ENCODE measurements at places on chromosomes 7 and 10.

DNA sequence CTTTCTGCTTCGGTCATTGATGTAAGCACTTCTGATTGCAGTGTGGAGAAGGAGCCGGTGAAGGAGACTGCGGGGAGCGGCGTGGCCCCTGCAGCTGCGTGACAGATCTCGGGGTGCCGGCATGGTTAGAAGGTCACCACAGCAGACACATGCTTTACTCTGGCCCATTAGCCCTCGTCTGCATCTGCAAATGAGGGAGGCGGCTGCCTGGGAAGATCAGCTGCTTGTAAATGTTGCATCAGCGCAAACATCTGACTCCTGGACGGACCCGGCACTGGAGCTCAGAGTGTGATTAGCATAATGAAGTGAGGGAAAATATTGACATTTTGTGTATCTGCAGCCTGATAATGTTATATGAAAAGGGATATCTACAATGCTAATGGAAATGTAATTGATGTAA, 30.5 kb upstream of the MNX1 start:
- no peak for DNase-seq
- H3K27me3 ChIP-seq, result peaks cover 2% of the 10 kb centered on the region
- no peaks in the 10 kb centered on the region for H3K36me3 ChIP-seq
- H3K27ac ChIP-seq, result no peak overlapping the region
- H3K4me1 ChIP-seq, result no peaks in the 10 kb centered on the region

DNA sequence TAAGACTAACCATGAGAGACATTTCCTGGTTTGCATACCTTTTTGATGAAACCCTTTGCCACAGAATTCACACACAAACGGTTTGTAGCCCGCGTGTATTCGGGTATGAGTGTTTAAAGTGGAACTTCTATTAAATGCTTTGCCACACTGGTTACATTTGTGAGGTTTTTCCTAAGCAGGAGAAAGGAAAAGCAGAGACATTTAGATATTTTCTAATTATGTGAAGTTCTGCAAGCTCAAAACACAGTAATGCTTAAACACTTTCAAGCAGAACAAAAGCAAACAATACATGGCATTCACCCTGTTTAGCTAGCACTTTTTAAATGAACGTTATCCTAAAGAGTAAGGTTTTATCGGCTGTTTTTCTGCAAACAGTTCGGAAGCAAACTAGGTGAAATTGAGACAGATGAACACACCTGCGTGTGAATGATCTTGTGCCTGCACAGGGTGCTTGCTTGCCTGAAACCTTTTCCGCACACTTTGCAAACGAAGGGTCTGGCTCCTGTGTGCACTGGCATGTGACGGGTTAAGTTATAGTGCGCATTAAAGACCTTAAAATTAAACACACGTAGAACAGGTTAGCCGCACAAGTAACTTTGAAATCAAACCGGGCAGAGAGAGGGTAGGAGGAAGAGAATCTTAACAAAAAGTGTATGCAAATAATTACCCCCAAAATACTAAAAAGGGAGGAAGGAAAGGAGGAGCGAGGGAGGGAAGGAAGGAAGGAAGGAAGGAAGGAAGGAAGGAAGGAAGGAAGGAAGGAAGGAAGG, 1.6 kb downstream of the FEZF1 start:
- no peaks in the 10 kb centered on the region for H3K36me3 ChIP-seq
- no peak for DNase-seq
- H3K4me3 ChIP-seq, result no peak overlapping the region
- peaks cover 20% of the 10 kb centered on the region for H3K27me3 ChIP-seq

- DNase-seq, result no peak
- peaks cover 29% of the 10 kb centered on the region for H3K4me1 ChIP-seq
- no peaks in the 10 kb centered on the region for H3K27me3 ChIP-seq
- H3K36me3 ChIP-seq, result no peaks in the 10 kb centered on the region
These were observed 7.7 kb downstream of the RHEB start for GRCh38 chr7:151511946-151512345.

GRCh38 chr7:147563669-147564068, 1026.9 kb upstream of the C7orf33 start:
- no peak for DNase-seq
- H3K36me3 ChIP-seq, result no peaks in the 10 kb centered on the region
- H3K27ac ChIP-seq, result no peak overlapping the region
- H3K27me3 ChIP-seq, result no peaks in the 10 kb centered on the region
- H3K4me3 ChIP-seq, result no peak overlapping the region

DNA sequence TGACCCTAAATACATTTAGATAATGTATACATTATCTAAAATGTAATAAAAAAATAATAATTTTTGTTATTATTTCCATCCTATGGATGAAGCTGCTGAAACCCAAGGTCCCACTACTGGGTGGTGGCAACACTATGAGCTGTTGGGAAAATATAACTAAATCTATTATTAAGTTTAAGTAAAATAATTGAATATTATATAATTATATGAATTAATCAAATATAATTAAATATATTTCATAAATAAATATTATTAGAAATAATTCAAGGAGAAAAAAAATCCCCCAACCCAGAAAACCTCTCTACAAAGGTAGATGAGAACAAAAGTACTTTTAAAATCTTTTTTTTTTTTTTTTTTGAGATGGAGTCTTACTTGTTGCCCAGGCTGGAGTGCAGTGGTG, 7.9 kb downstream of the PRSS58 start:
- H3K4me3 ChIP-seq, result no peak overlapping the region
- no peak for DNase-seq

GRCh38 chr10:86169506-86170254, 196.9 kb downstream of the GRID1 start:
- no peak for DNase-seq
- H3K36me3 ChIP-seq, result no peaks in the 10 kb centered on the region
- no peak overlapping the region for H3K4me3 ChIP-seq
- H3K27ac ChIP-seq, result no peak overlapping the region
- no peaks in the 10 kb centered on the region for H3K4me1 ChIP-seq

DNA sequence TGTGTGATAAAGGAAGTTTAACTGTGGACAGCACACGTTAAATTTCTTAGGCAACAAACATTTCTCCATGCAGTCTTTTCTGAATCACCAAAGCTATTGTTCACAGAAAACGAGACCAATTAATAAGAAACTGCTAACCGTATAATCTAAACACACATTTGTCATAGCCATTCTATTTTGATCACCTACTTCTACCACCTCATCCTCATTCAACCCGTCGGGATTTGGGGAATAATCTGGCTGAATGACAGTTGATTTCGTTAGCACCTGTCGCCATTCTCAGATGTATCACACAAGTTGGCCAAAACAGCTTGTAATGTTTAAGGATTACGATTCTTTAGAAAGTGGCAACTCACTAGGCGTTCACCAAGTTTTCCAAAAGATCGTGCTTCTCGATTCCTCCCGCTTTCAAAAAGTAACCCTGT, 1.2 kb downstream of the EZH2 start:
- peak overlapping the region; percentile 98 for H3K4me3 ChIP-seq
- no peaks in the 10 kb centered on the region for H3K27me3 ChIP-seq
- peak overlapping the region; percentile 93 for H3K27ac ChIP-seq
- peaks cover 36% of the 10 kb centered on the region for H3K4me1 ChIP-seq
- DNase-seq, result no peak

GRCh38 chr7:144665689-144666381, 170.0 kb downstream of the TPK1 start:
- no peak for DNase-seq
- H3K4me3 ChIP-seq, result no peak overlapping the region
- H3K27ac ChIP-seq, result no peak overlapping the region
- no peaks in the 10 kb centered on the region for H3K27me3 ChIP-seq
- no peaks in the 10 kb centered on the region for H3K4me1 ChIP-seq
- H3K36me3 ChIP-seq, result no peaks in the 10 kb centered on the region

DNA sequence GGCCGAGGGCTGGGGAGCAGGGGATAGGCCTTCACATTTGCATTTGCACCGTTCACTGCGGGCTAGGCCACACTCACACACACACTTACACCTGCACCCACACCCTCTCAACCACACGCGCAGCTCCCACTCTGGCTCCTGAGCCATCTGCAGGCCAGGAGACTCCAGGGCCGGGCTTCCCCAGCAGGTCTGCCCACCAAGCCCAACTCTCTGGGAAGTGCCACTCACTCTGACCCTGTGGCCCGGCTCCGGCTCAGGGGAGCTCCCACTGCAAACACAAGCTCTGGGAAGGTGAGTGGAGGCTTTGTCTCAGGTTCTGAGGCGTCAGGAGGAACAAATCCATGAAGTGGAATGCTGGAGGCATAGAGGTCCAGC, 157.9 kb downstream of the NRF1 start:
- H3K4me3 ChIP-seq, result no peak overlapping the region
- H3K27me3 ChIP-seq, result no peaks in the 10 kb centered on the region
- no peak overlapping the region for H3K27ac ChIP-seq
- H3K36me3 ChIP-seq, result no peaks in the 10 kb centered on the region
- no peaks in the 10 kb centered on the region for H3K4me1 ChIP-seq

All from CD4-positive, CD25-positive, alpha-beta regulatory T cell (primary cell).